ENCODE measurements at places on chromosomes 16 and 17. TPM values are rescaled to one million over a fixed set of nuclear protein-coding genes. Genes with fewer than 3 reads are reported as not detected.

The ABCC11 gene
- not detected for total RNA-seq

DNA sequence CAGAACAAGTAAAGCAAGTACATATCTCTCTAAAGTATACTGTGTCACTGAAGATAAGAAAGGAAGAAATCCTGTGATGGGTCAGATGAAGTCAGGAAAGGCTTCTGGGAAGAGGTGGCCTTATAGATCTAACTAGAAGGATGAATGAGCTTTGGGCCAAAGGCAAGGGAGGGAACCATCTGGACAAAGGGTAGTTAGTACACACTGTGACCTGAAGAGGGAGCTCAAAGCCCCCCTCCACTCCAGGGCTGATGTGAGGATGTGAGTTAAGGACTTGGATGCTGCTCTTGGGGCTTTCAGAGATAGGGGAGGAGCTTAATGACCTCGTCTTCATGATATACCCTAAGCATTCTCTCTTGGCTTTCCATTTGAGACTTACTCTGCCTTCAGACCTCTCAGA, 185.3 kb upstream of the CACNG3 start:
- peak overlapping the region; percentile 98 for H3K27ac ChIP-seq
- H3K4me1 ChIP-seq: peaks cover 55% of the 10 kb centered on the region
- peaks cover 25% of the 10 kb centered on the region for H3K36me3 ChIP-seq
- DNase-seq: no peak

- H3K27ac ChIP-seq: no peak overlapping the region
- no peak overlapping the region for H3K4me3 ChIP-seq
- H3K36me3 ChIP-seq: no peaks in the 10 kb centered on the region
- H3K27me3 ChIP-seq: no peaks in the 10 kb centered on the region
- DNase-seq: no peak
- no peaks in the 10 kb centered on the region for H3K4me1 ChIP-seq
These were observed 17.5 kb downstream of the ABCA9 start for GRCh38 chr17:69043098-69043734.

The MGAT5B gene
- total RNA-seq: 5.6 TPM

The TNS4 gene
- total RNA-seq: 0.18 TPM

The TEKT5 gene
- not detected for total RNA-seq

GRCh38 chr17:44308320-44308818, at the start of gene RUNDC3A:
TSS of gene RUNDC3A (plus strand) at chr17:44308601. CDS start at chr17:44308833, 232 bp downstream.
- H3K4me1 ChIP-seq: peaks cover 24% of the 10 kb centered on the region
- peak; percentile 76 for DNase-seq
- peaks cover 42% of the 10 kb centered on the region for H3K27me3 ChIP-seq
- H3K4me3 ChIP-seq: peak within 1 kb of the TSS; percentile 44
- no peaks in the 10 kb centered on the region for H3K36me3 ChIP-seq

DNA sequence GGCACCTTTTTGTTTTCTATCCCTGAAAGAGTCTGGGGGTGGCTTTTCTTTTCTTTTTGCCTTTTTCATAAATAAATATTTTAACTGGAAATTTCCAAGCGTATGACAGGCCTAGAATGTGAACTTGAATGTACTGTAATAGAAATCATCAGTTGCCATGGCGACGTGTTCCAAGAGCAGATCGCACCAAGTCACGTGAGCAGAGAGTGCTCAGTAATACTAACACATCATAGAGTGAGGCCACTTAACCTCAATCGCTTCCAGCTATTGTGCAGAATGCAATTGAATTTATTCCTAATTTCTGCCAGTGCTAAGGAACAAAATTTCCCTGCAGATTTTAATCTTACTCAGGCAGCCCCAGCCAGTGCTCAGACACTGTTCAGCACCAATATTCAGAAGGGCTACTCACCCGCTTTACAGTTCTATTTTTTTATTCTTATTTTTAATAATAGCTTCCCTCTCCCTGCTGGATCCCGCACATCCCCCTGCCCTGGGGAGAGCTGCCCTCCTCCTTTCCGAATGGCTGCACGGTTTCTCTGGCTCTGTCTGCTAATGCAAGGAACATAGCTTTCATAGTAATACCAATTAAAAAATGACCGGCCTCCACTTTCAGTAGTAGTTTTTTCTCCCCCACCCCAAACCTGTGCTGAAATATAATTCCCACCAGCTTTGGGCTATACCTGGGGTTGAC, 26.2 kb upstream of the PMFBP1 start:
- no peak overlapping the region for H3K27ac ChIP-seq
- no peaks in the 10 kb centered on the region for H3K27me3 ChIP-seq
- no peak overlapping the region for H3K4me3 ChIP-seq
- peaks cover 9% of the 10 kb centered on the region for H3K4me1 ChIP-seq

GRCh38 chr17:78438271-78438691, 59.8 kb downstream of the PGS1 start:
- no peak for DNase-seq
- H3K4me1 ChIP-seq: peaks cover 2% of the 10 kb centered on the region
- H3K36me3 ChIP-seq: no peaks in the 10 kb centered on the region
- peaks cover 4% of the 10 kb centered on the region for H3K27me3 ChIP-seq

The SLFN12 gene
- total RNA-seq: 9.0 TPM

DNA sequence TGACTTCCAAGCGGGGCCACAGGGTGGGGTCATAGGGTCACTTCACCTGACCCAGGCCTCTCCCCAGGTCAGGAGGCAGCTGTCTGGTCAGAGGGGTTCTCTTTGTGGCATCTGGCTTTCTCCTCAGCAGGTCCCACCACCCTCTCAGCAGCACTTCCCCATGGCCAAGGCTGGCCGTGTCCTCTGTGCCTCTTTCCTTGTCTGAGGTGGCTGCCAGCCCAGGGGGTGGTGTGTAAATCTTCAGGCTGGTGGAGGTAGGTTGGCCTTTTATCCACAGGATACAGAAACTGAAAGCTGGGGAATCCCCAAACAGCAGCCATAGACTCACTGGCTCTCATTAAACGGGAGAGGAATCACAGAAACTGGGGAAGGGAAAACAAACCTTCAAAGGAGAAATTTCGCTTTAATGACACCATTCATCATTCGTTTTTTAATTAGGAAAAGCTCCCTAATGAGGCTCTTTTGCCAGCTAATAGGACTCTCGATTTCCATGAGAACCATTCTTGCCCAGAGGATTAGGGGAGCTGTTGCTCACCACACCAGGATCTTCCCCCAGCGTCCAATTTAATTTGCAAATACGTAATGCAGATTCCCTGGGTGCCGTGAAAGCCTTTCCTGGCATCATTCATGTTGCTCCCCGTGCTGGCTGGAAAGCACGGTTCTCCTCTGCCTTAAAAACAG, 18.0 kb downstream of the C17orf75 start:
- H3K27me3 ChIP-seq: no peaks in the 10 kb centered on the region
- H3K27ac ChIP-seq: no peak overlapping the region
- no peaks in the 10 kb centered on the region for H3K36me3 ChIP-seq

The TBX6 gene
- 2.3 TPM for total RNA-seq

DNA sequence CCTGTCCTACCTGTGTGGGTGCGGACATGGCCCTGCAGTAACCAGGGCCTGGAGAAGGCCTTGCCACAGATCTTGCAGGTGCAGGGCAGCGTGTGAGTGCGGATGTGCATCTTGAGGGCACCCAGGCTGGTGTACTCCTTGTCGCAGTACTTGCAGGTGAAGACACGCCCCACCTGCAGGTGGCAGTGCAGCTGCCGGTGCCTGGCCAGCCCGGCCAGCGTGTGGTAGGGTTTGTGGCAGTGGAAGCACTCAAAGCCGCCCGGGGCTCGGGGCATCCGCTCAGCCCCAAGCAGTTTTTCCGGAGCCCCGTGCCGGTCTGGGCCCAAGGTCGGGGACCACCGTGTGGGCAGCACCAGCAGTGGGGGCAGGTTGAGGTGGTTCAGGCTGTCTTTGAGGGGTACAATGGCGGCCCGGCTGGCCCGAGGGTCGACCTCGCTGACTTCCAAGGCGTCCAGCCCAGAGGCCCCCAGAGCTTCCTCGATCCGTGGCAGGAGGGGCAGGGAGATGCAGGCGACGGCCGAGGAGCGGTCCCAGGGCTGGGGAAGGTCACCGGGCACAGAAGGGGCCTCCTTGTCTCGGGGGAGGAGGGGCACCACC, 5.1 kb downstream of the SNAI3 start:
- no peaks in the 10 kb centered on the region for H3K27me3 ChIP-seq
- H3K27ac ChIP-seq: peak overlapping the region; percentile 93
- H3K36me3 ChIP-seq: peaks cover 9% of the 10 kb centered on the region
- H3K4me3 ChIP-seq: peak overlapping the region; percentile 79
- DNase-seq: no peak

The NOG gene
- not detected for total RNA-seq

The CDH16 gene
- total RNA-seq: not detected

DNA sequence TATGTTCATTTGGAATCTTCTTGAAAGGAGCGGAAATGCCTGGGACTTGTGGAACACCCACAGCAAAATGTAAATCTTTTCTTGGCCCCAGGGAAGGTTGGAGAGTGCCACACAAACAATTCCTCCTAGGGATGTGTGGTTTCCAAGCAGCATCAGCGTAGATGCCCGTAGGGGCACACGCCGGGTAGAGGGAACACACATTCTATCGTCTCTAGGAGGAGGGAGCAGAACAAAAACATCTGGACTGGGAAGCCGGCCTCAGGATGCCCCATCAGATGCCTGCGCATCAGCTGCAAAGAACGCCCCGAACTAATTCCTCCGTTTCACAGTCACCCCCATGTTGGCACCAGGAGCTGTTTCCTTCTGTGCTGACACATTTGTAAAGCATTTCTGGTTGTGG, 357.9 kb upstream of the ZFHX3 start:
- DNase-seq: no peak
- no peaks in the 10 kb centered on the region for H3K36me3 ChIP-seq
- H3K4me1 ChIP-seq: no peaks in the 10 kb centered on the region
- H3K4me3 ChIP-seq: no peak overlapping the region
- no peaks in the 10 kb centered on the region for H3K27me3 ChIP-seq

- peaks cover 8% of the 10 kb centered on the region for H3K4me1 ChIP-seq
- no peak for DNase-seq
- no peak overlapping the region for H3K4me3 ChIP-seq
- no peak overlapping the region for H3K27ac ChIP-seq
These were observed 6.2 kb downstream of the ENGASE start for GRCh38 chr17:79080761-79081290.

DNA sequence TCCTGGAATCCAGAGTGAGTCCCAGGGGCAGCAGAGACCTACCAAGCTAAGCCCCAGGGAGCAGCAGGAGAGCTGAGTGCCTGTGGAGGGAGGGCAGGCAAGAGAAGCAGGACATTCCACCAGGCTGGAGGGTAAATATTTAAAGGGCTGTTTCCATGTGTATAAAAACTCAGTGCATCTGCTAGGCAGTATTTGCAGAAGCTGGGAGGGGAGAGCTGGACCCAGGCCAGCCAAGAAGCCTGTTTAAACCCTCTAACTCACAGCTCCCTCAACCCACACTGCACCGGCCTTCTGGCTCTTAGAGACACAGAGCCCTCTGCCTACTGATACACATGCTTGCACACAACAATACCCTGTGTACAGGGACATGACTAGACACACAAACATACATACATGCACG, 22.5 kb upstream of the TMEM132E start:
- no peaks in the 10 kb centered on the region for H3K36me3 ChIP-seq
- H3K4me1 ChIP-seq: no peaks in the 10 kb centered on the region
- no peak overlapping the region for H3K27ac ChIP-seq
- no peak for DNase-seq
- no peak overlapping the region for H3K4me3 ChIP-seq

The PPM1E gene
- total RNA-seq: 0.02 TPM

The SLC46A1 gene
- total RNA-seq: 2.1 TPM

DNA sequence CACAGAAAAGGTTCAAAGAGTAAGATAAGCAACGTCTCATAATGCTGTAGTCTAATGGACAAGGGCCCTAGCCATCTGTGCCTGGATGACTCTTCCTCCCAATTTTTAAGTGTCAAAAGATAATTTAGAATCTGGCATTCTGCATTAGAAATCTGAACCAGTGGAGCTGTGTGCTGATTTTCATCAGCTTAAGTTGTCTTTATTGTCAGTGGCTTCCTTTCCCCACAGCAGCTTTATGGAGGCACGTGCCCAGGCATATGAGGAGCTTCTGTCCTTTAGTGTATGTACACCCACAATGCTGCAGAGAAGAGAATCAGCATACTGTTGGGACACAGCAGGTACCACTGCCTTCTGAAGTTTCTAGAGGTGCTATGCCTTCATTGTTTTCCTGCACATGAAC, 37.9 kb downstream of the HEATR6 start:
- peaks cover 4% of the 10 kb centered on the region for H3K4me1 ChIP-seq
- DNase-seq: no peak
- peaks cover 33% of the 10 kb centered on the region for H3K36me3 ChIP-seq
- H3K27ac ChIP-seq: no peak overlapping the region
- H3K27me3 ChIP-seq: peaks cover 9% of the 10 kb centered on the region

The DLX4 gene
- 0.42 TPM for total RNA-seq

GRCh38 chr16:62665269-62665668, 629.0 kb upstream of the CDH8 start:
- H3K4me1 ChIP-seq: no peaks in the 10 kb centered on the region
- no peak overlapping the region for H3K4me3 ChIP-seq
- no peak overlapping the region for H3K27ac ChIP-seq
- no peaks in the 10 kb centered on the region for H3K36me3 ChIP-seq
- no peaks in the 10 kb centered on the region for H3K27me3 ChIP-seq

- no peak for DNase-seq
- no peaks in the 10 kb centered on the region for H3K36me3 ChIP-seq
- no peak overlapping the region for H3K4me3 ChIP-seq
- peaks cover 3% of the 10 kb centered on the region for H3K4me1 ChIP-seq
- H3K27ac ChIP-seq: no peak overlapping the region
- H3K27me3 ChIP-seq: peaks cover 5% of the 10 kb centered on the region
These were observed 24.2 kb downstream of the TPSD1 start for GRCh38 chr16:1279945-1280589.

DNA sequence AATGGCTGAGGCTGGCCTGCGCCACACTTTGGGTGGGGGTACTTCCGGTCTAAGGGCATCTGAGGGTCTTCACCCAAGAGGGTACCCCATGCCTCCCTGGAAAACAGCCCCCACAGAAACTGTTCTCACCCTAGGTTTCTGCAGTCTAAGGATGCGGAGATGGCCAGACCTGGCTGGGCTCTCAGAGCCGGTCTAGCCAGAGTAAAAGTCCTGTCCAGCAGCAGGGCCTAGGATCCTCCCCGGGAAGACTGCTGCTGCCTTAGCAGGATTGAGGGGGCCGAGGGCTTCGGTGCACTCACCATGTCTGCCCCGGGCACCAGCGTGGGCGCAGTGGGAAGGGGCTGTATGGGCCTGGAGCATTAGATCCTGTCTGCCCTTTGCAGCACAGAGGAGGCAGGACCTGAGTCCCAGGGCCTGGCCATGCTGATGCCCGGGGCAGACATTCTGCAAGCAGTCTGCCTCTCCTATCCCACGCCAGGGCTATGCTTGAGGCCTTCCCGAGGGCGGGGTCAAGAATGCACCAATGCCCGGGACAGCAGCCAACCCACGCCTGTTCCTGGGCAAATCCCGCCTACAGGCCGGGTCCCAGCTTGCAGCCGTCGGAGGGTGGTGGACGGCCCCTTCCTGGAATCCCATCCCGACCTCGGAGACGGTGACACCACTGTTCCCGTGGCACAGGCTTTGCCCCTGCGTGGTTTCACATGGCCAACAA, 54.7 kb downstream of the CBFA2T3 start:
- H3K27me3 ChIP-seq: no peaks in the 10 kb centered on the region
- H3K27ac ChIP-seq: peak overlapping the region; percentile 56
- H3K4me3 ChIP-seq: peak overlapping the region; percentile 66
- H3K4me1 ChIP-seq: peaks cover 78% of the 10 kb centered on the region

GRCh38 chr17:33486135-33486885, 193.2 kb upstream of the ASIC2 start:
- no peak for DNase-seq
- no peaks in the 10 kb centered on the region for H3K36me3 ChIP-seq
- peaks cover 2% of the 10 kb centered on the region for H3K27me3 ChIP-seq
- no peak overlapping the region for H3K27ac ChIP-seq

- peaks cover 9% of the 10 kb centered on the region for H3K4me1 ChIP-seq
- no peak for DNase-seq
- H3K27ac ChIP-seq: no peak overlapping the region
These were observed 104.3 kb upstream of the HLF start for GRCh38 chr17:55160501-55160900.
